ENCODE measurements at places on chromosomes 2 and 18.

- DNase-seq, result no peak
Observed at GRCh38 chr2:176324862-176325261, 55.6 kb downstream of the MTX2 start.

- DNase-seq, result no peak
Observed at GRCh38 chr2:238570391-238570790, 143.7 kb downstream of the ASB1 start.

DNA sequence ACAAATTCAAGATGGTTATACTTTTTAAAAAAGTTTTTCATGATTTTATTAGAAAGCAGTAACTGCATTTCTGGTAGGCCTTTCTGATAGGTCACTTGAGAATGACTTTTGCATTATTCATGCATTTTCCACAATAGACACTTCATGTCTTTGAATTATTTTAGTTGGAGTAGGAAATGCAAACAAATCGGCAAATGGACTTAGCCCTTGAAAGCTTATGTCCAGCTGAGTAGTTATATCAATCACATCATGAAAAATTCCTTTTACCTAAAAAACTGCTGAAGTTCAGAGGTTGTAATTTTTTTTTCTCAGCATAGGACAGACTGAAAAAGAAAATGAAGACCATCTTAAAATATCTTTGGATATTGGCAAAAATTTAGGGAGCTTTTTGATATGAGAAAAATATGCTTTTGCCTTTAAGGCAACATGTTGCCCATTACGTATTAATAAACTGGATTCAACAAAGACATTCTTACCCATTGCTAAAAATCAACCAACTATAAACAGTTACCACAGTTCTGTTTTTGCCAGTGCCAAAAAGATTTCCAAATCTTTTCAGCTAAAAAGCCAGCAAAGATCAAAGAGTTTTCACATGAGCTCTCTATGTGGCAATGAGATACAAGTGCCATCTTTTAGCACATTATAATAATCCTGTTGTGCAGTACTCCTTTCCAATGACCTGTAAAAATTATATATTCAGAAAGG is 45.5 kb upstream of the FRZB start:
- no peak for DNase-seq

- no peak for DNase-seq
Observed at GRCh38 chr2:236627841-236628240, 58.2 kb downstream of the ACKR3 start.

DNA sequence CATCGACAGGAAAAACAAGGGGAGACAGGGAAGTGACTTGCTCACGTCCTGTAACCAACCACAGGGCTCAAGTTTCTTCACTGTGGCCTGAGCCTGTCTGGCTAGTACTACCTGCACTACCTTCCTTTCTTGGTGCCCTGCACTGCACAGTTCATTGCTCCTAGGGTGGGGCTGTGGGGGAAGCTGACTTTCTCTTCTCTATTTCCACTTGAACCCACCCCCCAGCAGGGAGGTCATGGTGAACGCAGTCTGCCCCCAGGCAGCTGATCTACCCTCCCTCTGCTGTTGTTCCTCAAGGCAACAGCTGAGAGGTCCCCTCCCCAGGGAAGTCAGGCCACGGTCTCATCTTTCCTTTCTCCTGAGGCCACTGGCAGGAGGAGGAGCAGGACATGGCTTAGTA is 532.1 kb downstream of the SOX11 start:
- DNase-seq, result no peak

GRCh38 chr18:12287684-12288402 is 20.2 kb upstream of the TUBB6 start:
- no peak for DNase-seq

DNA sequence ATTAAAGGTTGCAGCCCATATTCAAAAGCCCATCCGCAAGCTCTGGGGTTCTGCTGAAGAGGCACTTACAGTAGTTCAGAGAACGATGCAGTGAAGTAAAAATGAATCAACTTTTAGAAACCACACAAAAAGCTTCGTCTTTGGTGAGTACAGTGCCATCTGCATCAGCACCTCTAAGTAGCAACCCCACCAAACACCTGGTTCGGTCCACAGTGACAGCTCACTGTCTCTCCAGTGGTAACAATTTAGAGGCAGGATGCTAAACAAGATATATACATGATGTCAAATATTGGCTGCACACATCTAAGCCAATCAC is 275.4 kb upstream of the TCF4 start:
- DNase-seq, result no peak

DNA sequence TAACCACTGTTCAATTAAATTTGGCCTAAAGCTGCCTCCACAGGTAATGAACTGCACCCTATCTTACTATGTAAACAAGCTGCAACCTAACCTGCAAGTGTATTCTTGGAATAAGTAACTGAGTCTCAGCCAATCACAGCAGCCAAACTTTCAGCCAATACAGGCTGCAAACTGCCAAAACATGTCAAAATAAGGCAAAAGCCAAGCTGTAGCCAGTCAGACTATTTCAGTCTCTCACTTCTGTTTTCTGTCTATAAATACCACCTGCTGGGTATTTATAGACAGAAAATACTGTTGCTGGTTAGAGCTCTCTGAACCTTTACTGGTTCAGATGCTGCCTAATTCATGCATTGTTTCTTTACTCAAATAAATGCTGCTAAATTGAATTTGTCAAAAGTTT is 14.3 kb downstream of the C2orf76 start:
- no peak for DNase-seq

DNA sequence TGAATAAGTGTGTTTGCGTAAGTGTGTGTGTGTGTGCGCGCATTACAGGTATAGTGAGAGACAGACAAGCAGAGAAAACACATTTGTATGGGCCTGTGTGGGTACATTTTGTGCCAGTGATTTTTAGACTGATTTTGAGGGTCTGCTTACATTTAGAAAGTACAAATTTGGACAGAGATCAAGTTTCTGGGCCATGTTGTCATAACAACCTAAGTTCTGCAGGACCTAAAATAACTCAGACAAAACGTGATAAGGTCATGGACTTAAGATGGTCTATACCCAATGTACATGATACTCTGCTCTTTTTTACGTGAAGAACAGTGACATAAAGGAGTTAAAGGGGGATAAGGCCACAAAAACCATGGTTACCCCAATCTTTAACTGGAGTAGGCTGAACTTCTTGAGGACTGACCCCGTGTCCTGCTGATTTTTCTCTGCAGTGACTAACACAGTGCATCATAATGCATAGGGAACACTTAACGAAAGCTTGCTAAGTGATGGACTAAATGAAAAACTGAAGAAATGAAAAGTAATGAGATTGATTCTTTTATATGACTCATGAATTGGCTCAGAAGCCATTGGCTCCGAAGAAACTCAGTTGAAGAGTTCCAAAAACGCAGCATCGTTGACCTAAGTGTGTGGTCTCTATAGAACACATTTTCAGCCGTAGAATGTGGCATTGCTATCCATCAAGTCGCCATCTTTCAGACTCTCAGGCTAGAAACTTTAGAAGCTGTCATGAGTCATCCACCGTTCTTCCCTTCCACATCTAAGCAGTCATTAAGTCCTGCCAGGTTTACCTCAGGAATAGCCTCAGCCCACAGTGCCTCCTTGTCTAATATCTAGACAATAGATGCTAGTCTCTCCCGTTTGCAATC is 61.6 kb upstream of the NCOA1 start:
- DNase-seq, result no peak

DNA sequence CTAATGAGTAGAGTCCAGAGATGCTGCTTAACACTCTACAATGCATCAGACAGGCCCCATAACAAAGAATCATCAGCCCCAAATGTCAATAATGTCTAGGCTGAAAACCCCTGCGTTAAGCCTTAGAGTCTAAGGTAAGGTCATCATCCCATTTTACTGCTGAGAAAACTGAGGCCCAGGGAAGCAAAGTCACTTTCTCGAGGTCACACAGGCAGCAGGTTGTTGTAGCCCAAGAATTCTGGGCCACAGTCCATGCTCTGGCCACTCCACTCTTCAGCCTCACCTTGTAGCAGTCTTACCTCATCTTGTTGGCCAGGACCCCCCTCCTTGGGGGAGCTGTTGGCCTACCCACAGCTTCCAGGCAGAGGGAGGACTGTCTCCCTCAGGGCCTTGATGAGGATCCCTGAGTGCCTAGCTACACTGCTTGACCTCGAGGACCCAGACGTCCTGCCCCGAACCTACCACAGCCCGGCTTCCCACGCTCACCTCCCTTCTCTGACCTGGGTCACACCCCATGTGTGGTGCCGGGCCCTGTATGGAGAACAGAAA is 54.4 kb downstream of the SMAD7 start:
- no peak for DNase-seq

GRCh38 chr2:216084547-216084946 is 2.8 kb downstream of the TMEM169 start:
- no peak for DNase-seq

DNA sequence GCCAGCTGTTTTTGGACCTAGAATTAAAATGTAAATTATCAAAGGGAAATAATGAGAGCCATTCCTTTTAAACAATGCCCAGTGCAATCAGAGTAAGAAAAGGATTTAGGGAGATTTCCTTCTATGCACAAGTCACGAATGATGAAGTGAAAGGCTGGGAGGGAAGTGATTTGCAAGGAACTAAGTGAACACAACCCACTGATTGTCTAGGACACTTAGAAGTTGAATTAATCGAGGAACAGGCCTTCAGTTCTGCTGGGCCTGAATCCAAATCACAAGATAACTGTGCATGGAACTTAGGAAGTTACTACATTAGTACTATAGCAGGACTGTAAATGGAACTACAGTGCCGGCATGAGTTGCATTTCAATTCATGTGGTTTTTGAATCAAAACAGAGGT is 17.7 kb downstream of the MAP2 start:
- DNase-seq, result no peak

DNA sequence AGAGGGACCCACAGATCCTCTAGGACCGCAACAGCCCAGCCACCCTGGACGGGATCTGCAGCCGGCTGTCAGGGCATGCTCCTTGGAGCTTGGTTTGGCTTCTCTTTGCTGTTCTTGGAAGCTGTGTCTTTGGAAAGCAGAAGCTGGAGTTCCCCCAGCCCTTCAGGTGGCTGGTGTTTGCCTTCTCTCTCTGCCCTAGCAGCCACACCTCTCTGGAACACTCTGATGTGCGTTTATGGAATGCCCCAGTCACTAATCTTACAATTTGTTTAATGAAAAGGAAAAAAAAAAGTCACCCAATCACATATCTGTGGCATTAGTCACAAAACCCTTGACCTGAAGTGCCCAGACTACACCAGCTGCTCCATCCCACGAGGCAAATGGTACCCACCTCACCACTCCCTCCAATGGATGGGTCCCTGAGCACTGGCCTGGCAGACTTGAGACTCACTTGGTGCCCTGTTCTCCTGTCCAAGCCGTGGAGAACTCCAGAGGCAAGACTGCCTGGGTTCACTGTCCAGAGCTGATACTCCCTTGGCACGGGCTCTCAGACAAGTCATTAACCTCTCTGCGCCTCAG is 70.2 kb upstream of the DAPL1 start:
- DNase-seq, result no peak

DNA sequence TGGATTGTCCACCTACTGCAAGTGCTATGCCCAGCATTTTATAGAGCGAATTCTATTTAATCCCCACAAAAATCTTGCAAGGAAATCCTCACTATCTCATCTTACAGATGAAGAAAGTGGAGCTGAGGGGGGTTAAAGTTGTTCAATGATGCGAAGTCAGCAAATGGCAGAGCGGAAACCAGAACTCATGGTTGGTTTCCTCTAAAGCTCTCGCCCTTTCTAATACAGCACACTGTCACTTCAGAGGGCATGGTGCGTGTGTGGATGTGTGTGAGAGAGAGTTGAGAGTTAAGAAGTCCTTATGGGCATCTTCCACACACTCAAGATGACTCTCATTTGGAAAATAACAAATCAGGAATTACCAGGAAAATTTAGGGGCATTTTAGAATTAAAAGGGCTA is 78.4 kb downstream of the TGFA start:
- no peak for DNase-seq

DNA sequence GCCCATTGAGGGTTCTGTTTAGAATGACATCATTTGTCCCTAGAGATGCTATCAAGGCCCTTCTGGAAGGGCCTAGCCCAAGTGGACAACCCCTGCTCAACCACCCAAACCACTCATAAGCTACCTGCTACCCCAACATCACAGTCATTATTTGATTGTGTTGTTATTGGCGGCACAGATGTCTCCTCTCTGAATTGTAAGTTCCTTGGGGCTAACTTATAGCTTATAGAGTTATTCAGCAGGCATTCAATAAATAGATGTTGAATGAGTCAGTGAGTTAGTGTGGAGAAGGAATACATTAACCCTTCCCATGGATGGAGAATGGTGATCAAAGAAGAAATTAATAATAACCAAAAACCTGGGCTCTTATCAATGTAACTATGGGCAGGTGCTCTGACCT is 80.0 kb downstream of the ACAA2 start:
- no peak for DNase-seq

- no peak for DNase-seq
Observed at GRCh38 chr18:57776354-57776753, 26.8 kb downstream of the ATP8B1 start.

DNA sequence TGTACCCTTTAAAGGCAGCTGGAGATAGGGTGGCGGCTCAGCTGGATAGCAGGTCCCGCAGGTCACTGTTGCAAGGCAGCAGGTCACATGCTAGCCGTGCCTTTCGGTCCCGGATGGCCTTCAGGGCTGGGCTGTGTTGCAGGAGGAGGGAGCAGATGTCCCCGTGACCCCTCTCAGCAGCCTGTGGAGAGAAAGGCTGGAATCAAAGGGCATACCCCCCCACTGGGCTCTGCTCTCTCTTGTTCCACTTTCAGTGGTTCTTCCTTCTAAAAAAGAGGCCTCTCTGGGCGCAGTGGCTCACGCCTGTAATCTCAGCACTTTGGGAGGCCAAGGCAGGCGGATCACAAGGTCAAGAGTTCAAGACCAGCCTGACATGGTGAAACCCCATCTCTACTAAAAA is 4.4 kb upstream of the ANKRD23 start:
- DNase-seq, result no peak

DNA sequence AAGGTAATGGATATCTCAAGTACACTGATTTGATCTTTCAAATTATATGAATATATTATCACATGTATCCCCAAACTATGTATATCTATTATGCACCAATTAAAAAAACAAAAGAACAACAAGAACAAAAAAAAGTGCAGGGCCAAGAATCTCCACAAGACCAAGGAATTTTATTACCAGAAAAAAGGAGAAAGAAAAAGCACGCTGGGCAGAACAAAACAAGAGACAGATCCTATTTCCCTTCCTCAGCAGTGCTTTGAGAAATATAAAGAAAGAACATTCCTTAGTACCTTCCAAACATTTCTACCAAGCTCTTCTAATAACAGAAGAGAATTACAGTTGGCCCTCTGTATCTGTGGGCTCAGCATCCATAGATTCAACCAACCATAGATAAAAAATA is 144.7 kb upstream of the CREB1 start:
- no peak for DNase-seq

DNA sequence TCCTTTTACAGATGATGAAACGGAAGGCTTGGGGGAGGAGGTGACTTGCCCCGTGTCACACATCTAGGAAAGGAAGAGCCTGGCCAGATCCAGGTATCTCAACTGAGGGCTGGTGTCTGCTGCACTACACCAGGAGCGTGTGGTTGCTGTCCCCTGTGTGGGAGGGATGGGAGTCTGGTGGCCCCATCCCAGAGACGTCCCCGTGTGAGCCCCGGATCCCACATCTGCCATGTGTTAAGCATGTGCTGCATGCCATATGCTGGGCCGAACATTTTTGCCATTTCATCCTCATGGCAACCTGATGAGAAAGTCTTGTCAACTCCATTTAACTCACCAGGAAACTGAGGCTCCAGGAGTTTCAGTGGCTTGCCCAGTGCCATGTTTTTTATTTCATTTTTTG is 4.2 kb downstream of the GAREM2 start:
- no peak for DNase-seq

Data from activated gamma-delta T cell treated with anti-CD3 and anti-CD28 coated beads, Interleukin-2, amount 50 U/mL, for 16 hours (primary cell).